ENCODE measurements at places on chromosomes 16 and 17.

DNA sequence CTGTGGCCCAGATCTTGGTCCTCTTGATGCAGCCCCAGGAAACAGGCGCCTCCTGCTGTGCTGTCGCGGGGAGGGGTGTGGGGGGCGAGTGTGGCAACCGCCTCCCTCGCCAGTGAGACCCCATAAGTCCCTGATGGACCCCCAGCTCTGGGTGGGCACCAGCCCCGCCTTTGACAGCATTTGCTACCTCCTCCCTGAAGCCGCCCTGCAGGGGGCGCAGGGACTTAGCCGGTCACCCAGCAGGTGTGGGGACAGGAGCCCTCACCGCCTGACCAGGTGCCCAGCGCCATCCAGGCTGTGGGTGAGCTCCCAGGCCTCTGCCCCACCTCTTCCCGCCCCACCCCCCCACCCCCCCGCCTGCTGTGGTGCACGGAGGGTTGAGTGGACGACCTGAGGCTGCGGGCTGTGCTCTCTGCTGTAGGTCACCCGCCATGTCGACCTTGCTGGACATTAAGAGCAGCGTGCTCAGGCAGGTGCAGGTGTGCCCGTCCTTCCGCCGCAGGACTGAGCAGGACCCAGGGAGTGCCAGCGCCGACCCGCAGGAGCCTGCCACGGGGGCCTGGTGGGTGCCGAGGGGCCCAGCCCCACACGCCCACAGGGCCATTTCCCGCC, 4.8 kb downstream of the BAIAP3 start:
- no peaks in the 10 kb centered on the region for H3K36me3 ChIP-seq
- peaks cover 12% of the 10 kb centered on the region for H3K4me1 ChIP-seq
- no peak overlapping the region for H3K4me3 ChIP-seq
- H3K27ac ChIP-seq: no peak overlapping the region
- H3K27me3 ChIP-seq: peaks cover 2% of the 10 kb centered on the region

- H3K27me3 ChIP-seq: no peaks in the 10 kb centered on the region
- no peaks in the 10 kb centered on the region for H3K36me3 ChIP-seq
- no peak overlapping the region for H3K4me3 ChIP-seq
- DNase-seq: no peak
- H3K27ac ChIP-seq: no peak overlapping the region
These were observed 246.1 kb downstream of the SLC39A11 start for GRCh38 chr17:72846399-72846798.

DNA sequence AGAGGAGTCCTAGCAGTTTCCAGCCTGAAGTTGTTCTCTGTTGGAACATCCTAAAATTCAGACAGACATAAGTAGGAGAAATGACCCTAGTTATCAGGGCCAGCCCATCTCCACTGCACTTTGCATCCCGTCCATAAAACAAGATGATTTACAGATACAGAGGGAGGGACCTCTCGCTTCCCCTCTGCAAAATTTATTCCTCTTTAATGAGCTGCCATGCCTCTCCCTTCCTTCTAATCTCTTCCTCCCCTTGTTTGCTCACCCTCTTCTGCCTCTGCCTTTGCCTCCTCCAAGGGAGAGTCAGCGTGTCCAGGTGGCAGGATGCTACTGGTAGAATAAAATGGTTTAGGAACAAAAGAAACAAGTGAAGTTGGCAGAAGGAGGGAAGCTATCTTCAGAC, 351.3 kb downstream of the SOX9 start:
- no peak overlapping the region for H3K27ac ChIP-seq
- H3K4me1 ChIP-seq: no peaks in the 10 kb centered on the region
- DNase-seq: no peak
- H3K27me3 ChIP-seq: no peaks in the 10 kb centered on the region

DNA sequence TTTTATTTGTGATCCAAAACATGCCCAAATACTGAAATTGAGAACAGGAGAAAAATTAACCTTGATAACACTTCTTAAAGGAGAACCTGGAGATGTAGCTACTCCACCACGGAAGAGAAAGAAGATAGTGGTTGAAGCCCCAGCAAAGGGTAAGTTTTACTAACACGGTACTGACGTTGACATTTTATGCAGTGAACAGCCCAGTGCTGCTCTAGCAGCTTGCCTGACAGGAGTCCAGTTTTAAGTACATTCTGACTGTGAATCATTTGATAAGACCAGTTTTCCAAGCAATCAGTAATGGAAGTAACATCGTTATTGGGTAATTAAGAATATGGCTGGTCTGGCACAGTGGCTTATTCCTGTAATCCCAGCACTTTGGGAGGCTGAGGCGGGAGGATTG, 6.5 kb downstream of the ORC6 start:
- no peaks in the 10 kb centered on the region for H3K27me3 ChIP-seq
- no peak overlapping the region for H3K4me3 ChIP-seq
- peaks cover 3% of the 10 kb centered on the region for H3K4me1 ChIP-seq
- DNase-seq: no peak
- no peak overlapping the region for H3K27ac ChIP-seq
- H3K36me3 ChIP-seq: no peaks in the 10 kb centered on the region

DNA sequence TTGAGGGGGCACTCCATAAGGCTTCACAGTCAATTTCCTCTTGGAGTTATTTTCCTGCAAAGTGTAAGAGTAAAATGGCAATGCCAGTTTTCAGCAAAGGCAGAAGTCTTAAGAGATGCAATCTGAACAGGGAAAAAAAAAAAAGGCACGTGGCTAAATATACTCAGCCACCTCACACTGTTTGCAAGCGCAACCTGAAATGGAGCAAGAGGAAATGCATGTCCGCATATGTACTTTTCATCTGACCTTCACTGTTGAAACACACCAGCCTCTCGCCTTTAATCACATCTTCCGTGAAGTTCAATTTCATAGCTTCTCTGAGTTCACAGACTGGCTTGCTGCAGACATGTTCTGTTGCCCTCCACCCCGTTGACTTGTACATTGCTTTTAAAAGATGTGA, 101.4 kb downstream of the KATNIP start:
- no peaks in the 10 kb centered on the region for H3K27me3 ChIP-seq
- no peak overlapping the region for H3K27ac ChIP-seq
- H3K36me3 ChIP-seq: peaks cover 2% of the 10 kb centered on the region
- DNase-seq: no peak
- no peak overlapping the region for H3K4me3 ChIP-seq
- no peaks in the 10 kb centered on the region for H3K4me1 ChIP-seq

- no peak for DNase-seq
- no peaks in the 10 kb centered on the region for H3K4me1 ChIP-seq
- no peak overlapping the region for H3K27ac ChIP-seq
- H3K36me3 ChIP-seq: no peaks in the 10 kb centered on the region
These were observed 108.1 kb downstream of the SNX11 start for GRCh38 chr17:48215583-48216139.

GRCh38 chr17:40960144-40960543, 6.6 kb downstream of the KRT39 start:
- no peaks in the 10 kb centered on the region for H3K36me3 ChIP-seq
- H3K4me3 ChIP-seq: no peak overlapping the region
- H3K4me1 ChIP-seq: no peaks in the 10 kb centered on the region
- H3K27me3 ChIP-seq: no peaks in the 10 kb centered on the region
- H3K27ac ChIP-seq: no peak overlapping the region

DNA sequence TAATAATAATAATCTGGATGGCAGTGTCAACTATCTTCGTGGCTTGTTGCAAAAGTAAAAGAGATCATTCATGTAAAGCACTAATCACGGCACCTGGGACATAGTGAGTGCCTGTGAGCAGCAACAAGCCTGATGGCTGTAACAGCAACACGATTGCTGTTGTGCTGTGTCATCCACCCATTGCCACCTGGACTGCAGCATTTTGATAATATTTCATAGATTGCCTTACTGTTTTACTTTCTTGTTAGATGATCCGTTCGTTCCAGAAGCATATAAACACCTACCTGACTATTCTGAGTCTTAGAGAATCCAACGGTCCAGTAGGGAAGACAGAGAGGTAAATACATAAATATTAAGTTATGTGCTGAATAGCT, 3.1 kb upstream of the MRPS23 start:
- H3K27me3 ChIP-seq: no peaks in the 10 kb centered on the region
- DNase-seq: no peak
- no peak overlapping the region for H3K4me3 ChIP-seq
- peaks cover 8% of the 10 kb centered on the region for H3K4me1 ChIP-seq
- H3K27ac ChIP-seq: no peak overlapping the region

DNA sequence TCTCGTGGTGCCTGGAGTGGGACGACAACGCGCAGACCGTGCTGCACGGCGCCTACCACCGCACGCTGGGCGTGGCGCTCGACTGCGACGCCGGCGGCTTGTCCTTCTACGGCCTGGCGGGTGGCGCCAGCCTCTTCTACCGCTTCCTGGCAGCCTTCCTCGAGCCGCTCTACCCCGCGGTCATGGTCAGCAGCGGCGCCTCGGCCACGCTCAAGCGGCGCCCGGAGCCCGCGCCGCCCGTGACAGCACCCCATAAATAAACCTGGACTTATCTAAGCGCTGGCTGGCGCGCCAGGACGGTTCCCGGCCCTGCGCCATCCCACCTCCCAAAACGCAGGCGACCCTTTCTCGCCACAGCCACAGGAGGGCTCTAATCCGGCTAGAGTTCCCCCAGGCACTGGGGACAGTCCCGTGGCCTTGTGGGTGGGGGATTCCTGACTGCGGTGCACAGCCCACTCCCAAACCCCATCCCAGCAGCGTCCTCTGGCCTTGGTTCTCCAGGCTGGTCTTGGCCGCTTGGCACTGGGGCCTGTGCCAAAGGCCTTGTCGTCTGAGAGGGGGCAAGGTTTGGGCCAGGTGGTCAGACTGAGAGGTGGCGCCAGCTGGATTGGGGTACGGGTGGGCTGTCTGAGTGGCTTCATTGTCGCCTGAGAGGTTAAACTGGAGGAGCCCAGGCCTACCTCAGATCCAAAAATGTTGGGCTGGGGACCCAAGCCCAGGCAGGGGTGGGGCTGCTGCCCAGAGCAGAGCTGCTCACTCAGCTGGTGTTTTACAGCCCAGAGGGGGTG, 10.1 kb upstream of the SLC16A5 start:
- peaks cover 34% of the 10 kb centered on the region for H3K4me1 ChIP-seq
- H3K27ac ChIP-seq: peak overlapping the region; percentile 92
- DNase-seq: peak; percentile 56
- no peaks in the 10 kb centered on the region for H3K36me3 ChIP-seq
- no peaks in the 10 kb centered on the region for H3K27me3 ChIP-seq
- peak overlapping the region; percentile 60 for H3K4me3 ChIP-seq

DNA sequence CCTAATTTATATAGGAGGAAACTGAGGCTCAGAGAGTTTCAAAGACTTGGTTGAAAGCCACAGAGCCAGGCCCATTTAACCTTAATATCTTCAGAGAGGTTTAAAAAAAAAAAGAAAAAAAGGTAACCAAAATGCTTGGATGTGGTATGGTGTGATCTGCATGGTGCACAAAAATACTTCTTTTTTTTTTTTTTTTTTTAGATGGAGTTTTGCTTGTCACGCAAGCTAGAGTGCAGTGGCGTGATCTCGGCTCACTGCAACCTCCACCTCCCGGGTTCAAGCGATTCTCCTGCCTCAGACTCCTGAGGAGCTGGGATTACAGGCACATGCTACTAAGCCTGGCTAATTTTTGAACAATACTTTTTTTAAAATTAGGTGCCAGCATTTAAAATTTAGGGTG, 101.8 kb downstream of the XYLT1 start:
- no peak for DNase-seq
- no peaks in the 10 kb centered on the region for H3K4me1 ChIP-seq
- no peaks in the 10 kb centered on the region for H3K36me3 ChIP-seq
- no peaks in the 10 kb centered on the region for H3K27me3 ChIP-seq
- peak overlapping the region; percentile 67 for H3K27ac ChIP-seq

DNA sequence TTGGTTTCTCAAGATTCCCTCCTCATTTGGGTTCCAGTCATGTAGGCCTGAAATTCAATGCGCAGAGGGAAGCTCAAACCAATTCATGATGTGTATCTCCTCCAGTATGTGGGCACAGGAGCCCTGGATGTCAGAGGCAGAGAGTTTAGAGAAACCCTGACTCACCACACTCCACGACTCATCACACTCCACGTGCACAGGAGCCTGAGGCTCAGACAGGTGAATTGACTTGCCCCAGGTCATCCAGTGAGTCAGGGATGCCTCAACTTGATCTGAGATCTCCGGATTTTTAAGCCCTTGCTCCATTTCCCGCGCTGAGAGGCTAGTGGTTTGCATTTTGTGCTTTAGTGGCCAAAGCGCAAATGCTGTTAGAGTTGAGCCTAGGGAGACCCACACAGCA, 183.9 kb downstream of the HAPSTR1 start:
- no peak for DNase-seq
- H3K27me3 ChIP-seq: no peaks in the 10 kb centered on the region
- H3K36me3 ChIP-seq: no peaks in the 10 kb centered on the region
- H3K4me1 ChIP-seq: no peaks in the 10 kb centered on the region
- no peak overlapping the region for H3K27ac ChIP-seq

DNA sequence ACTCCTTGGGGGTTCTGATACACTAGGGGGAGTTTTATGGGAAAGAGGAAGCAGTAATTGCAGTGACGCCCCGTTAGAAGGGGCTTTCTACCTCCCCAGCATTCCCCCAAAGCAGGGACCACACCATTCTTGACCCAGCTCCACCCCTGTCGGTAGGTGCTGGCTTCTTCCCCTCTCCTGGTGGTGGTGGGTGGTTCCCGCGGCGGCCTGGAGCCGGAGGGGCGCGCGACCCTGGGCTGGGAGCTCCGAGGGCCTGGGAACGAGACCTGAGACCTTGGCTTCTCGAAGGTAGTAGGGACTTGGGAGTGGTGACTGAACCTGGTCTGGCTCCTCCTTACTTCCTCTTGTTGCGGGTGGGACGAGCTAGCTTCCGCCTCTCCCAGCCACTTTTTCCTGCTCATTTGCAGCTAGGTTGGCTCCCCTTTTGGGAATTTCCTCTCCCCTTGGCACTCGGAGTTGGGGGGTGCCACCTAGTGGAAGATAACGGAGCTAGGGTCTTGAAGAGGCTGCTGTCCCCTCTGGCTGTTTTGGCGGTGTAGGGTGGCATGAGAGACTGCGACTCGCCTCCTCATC, 438 bp downstream of the GRN start:
- H3K36me3 ChIP-seq: no peaks in the 10 kb centered on the region
- peaks cover 21% of the 10 kb centered on the region for H3K4me1 ChIP-seq
- no peak for DNase-seq
- H3K4me3 ChIP-seq: peak overlapping the region; percentile 83

DNA sequence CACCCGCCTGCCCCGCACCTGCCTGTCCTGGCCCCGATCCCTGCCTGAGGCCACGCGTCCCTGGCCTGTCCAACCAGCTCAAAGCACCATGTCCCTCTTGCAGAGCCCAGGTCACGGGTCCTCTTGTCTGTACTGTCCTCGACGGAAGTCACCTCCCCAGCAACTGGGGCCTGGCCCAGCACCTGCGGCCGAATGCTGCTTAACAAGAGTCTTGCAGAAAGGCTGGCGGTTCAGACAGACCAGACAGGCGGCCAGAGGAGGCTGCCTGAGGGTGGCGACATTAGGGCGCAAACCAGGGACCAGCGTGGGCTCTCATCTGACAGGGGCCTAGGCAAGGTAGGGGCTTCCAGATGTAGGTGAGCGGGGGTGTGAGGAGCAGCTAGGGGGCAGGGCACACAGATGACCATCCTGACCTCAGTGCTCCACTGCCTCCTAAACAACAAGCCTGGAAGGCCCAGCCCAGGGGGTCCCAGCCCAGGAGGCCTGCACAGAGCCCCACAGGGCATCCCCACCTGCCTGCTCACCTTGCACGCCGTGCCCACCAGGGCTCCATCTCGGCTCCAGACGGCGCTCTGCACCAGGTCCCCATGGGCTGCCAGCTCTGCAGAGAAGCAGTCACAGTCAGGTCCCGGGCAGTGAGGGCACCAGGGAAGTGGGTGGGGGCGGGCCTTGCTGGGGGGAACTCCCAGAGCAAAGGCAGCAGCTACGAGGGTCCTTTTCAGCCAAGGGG, 11.3 kb downstream of the CORO7 start:
- H3K4me1 ChIP-seq: no peaks in the 10 kb centered on the region
- peaks cover 4% of the 10 kb centered on the region for H3K36me3 ChIP-seq
- no peak overlapping the region for H3K27ac ChIP-seq
- no peak for DNase-seq

- H3K27me3 ChIP-seq: no peaks in the 10 kb centered on the region
- no peak overlapping the region for H3K4me3 ChIP-seq
- peaks cover 7% of the 10 kb centered on the region for H3K4me1 ChIP-seq
- peaks cover 6% of the 10 kb centered on the region for H3K36me3 ChIP-seq
- no peak for DNase-seq
These were observed 7.8 kb downstream of the PSMD12 start for GRCh38 chr17:67358612-67359011.
